ENCODE measurements at places on chromosomes 5 and 9.

GRCh38 chr9:75896193-75896592, 5.7 kb downstream of the PCSK5 start:
- DNase-seq = no peak

GRCh38 chr5:83538786-83539462, 67.4 kb downstream of the VCAN start:
- no peak for DNase-seq

- DNase-seq = no peak
Observed at GRCh38 chr5:115214541-115214940, 44.8 kb upstream of the TRIM36 start.

DNA sequence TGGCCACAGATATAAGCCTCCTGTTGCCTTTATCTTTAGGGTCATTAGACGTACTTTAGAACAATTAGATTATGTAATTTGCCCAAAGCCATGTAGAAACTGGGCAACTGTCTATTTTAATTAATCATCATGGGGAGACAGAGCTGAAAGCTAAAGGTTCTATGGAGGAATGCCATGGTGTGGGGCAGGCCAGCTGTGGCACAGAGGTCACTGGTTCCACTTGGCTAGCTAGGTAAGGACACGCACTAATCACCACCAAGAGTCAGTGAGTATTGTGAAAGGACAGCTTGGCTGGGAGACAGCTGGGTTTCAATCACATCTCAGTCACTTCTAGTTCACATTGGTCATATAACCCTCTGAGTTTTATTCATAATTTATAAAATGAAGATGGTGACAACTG, 81.7 kb downstream of the HMHB1 start:
- no peak for DNase-seq
